ENCODE measurements at places on chromosomes 3 and 15.

DNA sequence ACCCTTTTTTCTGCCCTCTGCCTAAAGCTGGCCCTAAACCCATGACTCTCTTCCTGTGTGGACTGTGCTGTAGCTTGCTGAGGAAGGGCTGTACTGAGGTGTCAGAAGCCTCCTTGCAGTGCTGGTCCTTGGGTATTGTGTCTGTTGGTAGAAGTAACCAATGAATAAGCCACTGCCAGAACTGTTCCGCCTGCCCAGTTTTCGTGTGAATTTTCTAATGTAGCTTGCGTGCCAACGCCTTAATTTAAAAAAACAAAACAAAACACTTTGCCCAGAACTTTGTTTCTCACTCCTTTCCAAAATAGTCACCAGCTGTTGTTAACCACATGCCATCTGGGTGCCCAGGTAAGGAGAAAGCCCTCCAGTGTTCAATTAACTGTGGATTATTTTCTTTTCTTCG lies 101.9 kb downstream of the KLHL25 start:
- DNase-seq: no peak

DNA sequence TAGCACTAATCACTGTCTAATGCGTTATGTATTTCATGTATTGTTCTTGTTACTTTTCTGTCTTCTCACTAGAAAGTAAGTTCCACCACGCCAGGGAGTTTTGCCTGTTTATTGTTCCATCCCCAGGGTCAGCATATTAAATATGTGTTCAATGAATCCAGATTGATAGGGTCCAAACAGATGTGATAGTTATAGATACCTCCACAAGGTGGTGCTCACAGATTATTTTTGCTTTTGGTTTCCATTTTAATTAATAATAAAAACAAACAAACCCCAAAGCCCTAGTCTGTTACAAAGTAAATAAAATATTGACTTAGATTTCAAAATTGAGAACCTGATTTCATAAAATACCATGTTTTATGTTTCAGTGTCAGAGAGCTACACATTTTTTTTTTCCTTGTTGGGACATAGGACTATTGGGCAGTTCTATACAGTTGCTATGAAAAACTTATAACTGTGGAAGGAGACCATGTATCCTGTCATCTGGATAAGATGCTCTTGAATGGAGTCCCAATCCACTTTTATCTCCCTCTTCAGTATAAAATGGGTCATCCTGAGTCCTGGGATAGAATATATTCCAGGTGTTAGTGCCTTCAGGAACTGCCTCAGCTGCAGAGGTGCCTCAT lies 12.4 kb downstream of the OTOL1 start:
- DNase-seq: no peak

GRCh38 chr3:179036226-179036625 lies 35.4 kb downstream of the ZMAT3 start:
- DNase-seq: no peak

DNA sequence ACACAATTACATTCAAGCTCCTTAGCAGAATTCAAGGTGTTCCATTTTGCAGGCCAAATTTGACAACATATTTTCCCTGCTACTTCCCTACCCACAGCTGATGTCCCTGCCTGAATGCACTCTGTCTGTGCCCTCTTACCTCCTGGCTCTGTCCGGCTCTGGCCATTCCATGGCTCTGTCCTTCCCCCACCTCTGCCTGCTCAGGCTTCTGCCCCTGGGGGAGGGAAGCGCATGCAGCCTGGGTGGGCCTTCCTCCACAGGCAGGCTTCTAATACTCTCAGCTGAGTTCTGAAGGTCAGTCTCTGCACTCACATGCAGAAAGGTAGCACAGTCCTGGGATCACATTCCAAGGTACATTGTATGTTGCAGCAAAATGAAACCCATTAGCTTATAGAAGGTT lies 113.6 kb upstream of the CACNA2D3 start:
- no peak for DNase-seq

DNA sequence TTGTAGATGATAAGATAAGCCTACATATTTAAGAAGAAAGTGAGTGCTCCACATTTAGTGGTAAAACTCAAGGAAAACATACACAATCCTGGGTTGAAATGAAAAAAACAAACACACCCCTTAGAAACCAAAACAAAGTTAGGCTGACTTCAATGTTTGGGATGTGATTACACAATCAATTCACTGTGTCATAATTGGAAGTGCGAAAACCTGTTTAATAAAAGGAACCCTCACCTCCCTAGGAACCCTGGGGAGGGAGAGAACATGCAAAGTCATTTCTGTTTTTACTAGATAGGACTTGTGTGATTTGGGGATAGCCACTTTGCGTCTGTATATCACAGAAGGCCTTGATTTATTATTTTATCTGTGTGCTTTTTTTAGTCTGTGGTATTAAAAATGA lies 275.0 kb downstream of the NFKBIZ start:
- DNase-seq: no peak

- DNase-seq: peak; percentile 47
These were observed 76.1 kb upstream of the PLSCR4 start for GRCh38 chr3:146326875-146327543.

GRCh38 chr3:148106062-148106461 lies 591.6 kb upstream of the AGTR1 start:
- DNase-seq: no peak

DNA sequence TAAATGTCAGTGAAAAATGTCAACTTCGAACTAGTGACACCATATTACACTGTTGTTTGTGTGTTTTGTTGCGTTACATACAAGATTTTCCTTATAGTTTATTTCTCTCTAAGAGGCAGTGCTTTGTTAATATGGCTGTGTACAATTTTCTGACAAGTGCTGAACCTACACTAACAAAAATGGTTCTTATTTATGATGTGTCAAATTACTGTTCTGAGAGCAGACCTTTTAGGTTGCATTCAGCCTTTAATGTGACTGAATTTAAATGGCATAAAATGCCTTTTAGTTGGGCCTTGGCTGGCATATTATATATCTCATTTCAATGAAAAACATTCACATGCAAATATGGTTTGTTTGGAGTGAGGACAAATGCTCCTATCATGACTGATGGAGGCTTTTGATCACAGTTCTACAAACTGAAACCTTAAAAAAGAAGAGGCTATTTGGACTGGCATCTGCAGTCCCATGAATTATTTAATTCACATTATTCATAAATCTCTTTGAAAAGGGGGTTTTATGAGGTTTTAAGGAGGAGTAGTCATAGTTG lies 750.6 kb downstream of the CADM2 start:
- DNase-seq: no peak

DNA sequence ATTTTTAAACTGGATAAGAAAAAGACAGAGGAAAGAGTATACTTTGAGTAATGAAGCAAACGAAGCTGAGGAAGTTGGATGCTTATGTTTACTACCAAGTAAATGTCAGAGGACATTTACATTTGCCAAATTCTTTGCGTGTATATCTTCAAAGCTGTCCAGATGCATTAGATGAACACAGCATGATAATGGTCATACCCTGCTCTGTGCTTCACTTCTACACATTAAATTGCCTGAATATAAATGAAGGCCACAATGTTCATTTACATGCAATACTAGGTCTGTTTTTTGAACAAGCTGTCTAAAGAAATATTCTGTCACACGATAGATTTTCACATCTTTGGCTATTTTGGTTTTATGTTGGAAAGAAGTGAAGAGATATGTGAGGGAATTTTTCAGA lies 405.8 kb upstream of the ADAMTS9 start:
- no peak for DNase-seq

- no peak for DNase-seq
These were observed 10.5 kb upstream of the SCAANT1 start for GRCh38 chr3:63922491-63923199.

DNA sequence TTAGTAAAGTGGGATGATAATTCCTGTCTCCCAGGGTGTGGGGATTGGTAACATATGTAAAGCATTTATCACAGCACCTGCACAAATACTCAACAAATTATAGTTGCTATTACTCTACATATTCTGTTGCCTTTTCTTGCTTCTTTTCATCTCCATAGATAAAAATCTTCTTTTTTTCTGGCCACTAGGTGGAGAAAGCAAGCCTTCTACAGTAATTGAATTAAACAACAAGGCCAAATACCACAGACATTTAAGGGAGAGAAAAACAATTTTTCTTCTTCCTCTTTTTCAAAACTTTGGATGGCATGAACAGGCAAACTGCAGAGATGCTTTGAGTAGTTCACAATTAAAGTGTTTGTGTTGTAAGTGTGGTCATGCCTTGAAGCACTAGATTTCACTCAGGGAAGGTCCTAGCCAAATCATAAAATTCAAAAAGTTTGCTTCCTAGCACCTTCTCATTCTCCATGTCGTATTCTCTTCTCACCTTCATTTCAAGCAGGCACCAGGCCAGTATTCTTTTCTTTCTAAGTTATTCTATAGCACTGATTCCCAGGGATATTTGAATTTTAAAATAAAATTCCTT lies 493.4 kb upstream of the TGFBR2 start:
- DNase-seq: peak; percentile 23

- DNase-seq: no peak
These were observed 134.8 kb downstream of the SNRPN start for GRCh38 chr15:25089577-25089976.

DNA sequence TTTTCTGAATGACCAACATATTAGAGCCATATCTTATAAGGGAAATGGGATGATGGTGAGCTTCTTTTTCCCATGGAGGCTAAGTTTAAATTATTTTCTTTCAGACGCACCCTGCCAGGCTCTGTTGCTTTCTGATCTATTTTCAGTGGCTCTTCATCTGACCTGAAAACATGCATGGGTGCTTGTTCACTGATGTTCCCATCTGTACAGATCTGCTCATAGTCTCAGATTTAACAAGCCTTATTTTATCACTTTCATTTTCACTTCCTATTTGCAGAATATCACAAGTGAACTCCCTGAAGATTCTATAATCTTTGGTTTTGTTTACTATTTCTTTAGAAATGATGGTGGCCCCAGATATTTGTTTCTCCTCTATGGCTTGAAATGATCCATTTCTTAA lies 31.1 kb upstream of the SUCLG2 start:
- DNase-seq: no peak

DNA sequence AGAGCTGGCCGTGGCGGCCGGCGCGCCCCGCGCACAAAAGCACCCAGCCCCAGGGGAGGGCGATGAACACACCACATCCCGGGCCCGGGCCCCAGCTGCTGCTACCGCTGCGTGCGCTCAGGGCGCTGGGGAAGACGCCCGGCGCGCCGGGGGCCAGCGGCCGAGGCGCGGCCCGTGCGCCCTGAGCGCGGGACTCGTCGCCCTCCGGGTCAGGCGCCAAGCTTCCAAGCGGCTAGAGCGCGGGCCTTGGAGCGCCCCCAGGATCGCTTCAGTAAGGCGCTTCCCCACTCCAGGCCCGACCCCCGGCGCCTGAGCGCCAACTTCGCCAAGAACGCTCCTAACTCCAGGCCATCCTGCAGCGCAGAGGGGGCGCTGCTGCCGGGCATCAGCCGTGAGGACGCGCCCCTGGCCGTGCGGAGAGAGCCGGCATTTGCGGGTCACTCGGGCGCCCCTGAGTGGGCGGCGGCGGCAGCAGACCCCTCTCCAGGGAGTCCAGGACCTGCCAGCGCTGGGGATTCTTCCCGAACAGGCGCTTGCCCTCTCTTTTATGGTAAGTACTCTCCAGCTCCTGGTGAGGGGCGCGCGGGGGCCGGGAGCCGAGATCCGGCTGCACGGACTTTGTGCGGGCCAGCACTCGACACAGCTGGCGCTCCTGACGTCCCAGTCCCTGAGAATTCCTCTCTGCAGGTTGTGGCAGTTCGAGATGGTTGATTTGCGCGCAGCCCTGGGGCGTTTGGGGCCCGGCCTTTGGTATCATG lies 475 bp downstream of the SPSB4 start:
- no peak for DNase-seq

DNA sequence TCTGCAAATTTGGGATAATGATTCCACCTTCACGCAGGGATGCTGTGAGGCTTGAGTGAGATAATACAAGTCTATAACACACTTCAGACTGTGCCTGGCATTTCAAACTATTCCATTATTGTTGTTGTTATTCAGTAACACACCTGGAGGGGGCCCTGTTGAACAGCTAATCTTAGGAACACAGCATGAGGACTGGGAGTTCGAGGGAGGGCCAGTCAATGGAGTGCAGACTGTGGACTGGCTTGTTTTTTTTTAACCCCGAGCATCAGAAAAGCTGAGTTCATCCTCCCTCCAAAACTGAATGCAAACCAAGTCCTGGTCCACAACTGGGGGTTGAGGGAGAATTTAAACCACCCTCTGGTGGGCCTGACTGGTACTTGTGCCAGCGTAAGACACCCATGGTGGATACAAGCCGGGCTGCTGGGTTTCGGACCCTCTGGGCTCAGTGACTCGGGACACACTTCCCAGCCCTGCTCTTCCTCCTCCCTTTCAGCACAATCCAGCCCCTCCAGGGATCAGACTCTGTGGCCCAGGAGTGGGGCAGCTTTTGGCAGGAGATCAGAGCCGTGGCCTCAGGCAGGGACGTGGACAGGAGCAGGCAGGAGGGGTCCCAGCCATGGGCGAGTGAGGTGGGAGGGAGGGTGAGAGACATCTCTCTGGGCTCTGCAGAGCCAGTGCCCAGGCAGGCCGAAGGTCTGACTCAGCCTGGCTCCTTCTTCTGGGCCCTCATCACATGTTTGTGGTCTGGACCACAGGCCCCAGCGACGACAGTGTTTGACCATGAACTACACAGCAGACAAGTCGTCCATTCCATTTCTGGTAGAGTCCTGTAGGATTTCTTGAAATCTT lies 36.3 kb upstream of the MEX3B start:
- peak; percentile 87 for DNase-seq

GRCh38 chr3:59981377-59981776 lies 931.6 kb upstream of the CFAP20DC start:
- no peak for DNase-seq

GRCh38 chr15:50493625-50494024 lies 52.8 kb downstream of the USP50 start:
- DNase-seq: no peak

DNA sequence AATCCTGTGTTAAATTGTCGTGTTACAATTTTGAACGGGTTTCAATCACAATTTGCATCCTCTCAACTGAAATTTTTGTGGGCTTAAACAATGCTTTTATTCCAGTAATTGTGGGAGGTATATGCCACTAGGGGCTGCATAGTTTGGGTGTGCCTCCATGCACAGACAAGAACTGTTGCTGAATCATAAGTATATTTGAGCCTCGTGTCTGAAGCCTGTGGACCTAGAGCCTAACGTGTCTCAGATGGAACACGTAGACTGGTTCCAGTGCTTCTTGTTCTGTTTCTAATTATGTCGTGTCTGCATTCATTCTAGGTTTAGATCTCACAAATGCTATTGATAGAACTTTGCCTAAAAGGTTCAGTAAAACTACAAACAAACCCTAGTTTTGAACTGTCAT lies 363.4 kb downstream of the RBMS3 start:
- no peak for DNase-seq

DNA sequence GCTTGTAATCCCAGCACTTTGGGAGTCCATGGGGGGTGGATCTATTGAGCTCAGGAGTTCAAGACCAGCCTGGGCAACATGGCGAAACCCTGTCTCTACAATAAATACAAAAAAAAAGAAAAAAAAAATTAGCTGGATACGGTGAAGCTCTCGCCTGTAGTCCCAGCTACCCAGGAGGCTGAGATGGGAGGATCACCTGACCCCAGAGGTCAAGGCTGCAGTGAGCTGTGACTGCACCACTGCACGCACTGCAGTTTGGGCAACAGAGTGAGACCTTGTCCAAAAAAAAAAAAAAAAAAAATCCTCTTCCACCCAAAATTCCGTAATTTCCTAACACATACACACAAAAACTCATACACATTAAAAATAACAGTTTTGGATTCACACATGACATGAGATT lies 2.2 kb downstream of the ANO10 start:
- no peak for DNase-seq

GRCh38 chr3:188855675-188856074 lies 316.1 kb upstream of the TPRG1 start:
- no peak for DNase-seq
